DMS53 (cell line): ENCODE measurements at places on chromosomes 16 and 17.

DNA sequence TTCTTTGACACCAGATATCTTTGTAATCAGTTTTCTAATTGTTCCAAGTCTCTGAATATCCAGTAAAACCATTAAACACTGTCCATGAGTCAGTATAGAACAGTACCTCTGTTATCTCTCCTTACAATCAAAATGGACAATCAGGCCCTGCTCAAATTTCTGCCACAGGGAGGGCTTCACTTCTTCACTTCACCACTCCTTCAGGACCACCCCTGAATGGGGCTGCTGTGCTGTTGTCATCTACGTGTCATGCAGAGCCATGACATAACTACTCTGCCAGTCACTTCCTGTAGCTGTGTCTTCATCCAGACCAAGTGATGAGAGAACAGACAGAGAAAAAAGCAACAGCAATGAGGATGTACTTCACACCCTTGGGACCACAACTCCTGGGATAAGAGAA, 116.9 kb downstream of the TANC2 start:
- DNase-seq: peak; percentile 3

GRCh38 chr17:44830359-44831288, 537 bp upstream of the GJC1 start:
- DNase-seq: peak; percentile 68

DNA sequence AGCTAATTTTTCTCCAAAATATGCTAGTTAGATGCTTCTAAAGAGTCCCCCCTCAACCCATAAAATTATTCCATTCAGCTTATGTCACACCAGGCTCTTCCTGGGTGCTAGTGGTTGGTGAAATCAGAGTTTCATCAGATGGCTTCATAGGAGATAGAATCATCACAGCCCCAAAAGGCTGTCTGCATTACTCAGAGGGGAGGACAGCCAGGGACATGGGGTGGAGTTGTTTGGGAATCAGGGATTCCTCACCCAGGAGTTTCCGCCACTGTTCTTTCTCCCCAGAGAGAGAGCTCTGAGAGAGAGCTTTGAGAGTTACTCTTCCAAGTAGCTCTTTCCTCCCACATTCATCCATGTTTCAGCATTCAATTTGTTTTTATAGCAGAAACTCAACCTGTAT, 288 bp upstream of the KRT34 start:
- no peak for DNase-seq

GRCh38 chr16:10835281-10835931, 16.8 kb upstream of the TVP23A start:
- no peak for DNase-seq

- DNase-seq: no peak
Measured at GRCh38 chr17:75850928-75851692, 4.0 kb downstream of the WBP2 start.

DNA sequence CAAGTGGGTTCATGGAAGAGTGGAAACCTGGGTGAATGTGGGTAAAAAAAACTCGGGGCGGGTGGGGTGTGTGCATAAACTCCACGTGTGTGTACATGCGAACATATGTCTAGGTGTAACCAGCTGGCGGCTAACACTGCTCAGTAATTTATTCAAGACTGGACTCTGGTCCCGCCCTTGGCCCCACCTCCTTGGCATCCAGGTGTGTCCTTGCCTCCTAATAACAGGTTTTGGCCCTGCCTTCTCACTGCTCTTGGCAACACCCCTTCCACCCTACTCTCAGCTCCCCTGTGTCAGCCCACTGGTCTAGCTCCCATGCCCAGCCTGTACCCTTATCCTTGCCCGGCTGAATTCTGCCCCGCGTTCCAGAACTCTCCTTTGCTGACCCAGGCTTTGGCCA, 8.3 kb downstream of the FLII start:
- peak; percentile 75 for DNase-seq

GRCh38 chr17:41511116-41511515, 5.7 kb upstream of the KRT13 start:
- peak; percentile 59 for DNase-seq

GRCh38 chr17:266701-267667, 85.5 kb upstream of the DOC2B start:
- no peak for DNase-seq

- no peak for DNase-seq
Measured at GRCh38 chr16:85678016-85678415, 10.7 kb downstream of the GINS2 start.

DNA sequence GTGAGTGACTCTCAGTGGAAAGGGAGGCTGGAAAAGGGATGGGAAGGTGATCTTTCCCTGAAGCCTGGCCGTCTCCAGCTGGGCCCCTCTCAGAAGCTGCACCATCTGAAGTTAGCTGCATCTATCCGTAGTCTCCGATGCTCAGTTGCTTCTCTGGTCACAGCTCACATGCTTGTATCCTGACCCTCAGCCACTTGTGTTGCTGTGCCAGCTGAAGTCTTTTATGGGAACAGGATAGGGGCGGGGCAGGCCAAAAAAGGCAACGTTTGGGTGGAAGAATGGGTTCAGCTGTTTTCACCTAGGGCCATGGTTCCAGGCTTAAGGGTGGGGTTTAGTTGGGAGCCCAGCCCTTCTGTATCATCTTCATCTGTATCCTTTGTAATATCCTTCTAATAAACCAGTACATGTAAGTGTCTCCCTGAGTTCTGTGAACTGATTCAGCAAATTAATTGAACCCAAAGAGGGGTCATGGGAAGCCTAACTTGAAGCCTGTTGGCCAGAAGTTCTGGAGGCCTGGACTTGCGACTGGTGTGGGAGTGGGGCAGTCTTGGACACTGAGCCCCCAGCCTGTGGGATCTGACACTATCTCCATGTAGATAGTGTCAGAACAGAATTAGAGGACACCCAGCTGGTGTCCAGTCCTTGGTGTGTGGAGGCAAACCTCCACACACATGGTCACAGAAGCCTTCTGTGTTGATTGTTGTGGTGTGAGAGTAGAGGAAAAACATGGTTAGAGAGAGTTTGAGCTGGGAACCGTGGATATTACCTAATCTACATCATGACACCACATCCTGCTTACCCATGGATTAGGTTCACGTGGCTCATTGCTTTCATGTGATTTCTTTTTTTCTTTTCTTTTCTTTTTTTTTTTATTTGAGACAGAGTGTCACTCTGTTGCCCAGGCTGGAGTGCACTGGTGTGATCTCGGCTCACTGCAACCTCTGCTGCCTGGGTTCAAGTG, 49.3 kb upstream of the FBXO47 start:
- DNase-seq: no peak

GRCh38 chr16:85524630-85525419, 88.3 kb upstream of the GSE1 start:
- peak; percentile 35 for DNase-seq

DNA sequence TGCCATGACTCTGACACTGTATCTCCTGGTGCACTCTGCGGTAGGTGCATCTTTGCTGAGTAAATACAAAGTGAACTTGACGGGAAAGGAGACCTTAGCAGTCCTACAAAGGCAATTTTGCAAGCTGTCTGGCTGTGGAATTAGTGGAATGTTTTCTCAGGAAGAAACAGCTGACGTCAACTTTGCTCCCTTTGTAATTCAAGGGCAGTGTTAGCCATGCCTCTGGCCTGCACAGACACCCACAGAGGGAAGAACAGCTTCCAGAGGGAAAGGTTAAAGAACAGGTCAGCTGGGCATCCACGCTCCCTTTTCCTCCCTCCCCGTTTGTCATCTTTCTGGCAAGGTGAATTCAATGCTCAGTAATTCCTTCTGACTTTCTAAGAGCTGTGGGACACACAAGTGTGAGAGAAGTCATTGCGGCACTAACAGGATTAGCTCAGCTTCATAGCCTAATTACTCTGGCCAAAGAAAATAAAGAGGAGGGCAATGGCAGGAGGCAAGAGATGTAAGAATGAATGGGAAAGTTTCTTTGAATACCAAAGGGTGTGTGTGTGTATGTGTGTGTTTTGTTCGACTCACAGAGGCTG, 476.9 kb upstream of the GOT2 start:
- DNase-seq: no peak

- DNase-seq: no peak
Measured at GRCh38 chr17:30207655-30208054, 27.8 kb downstream of the SLC6A4 start.

DNA sequence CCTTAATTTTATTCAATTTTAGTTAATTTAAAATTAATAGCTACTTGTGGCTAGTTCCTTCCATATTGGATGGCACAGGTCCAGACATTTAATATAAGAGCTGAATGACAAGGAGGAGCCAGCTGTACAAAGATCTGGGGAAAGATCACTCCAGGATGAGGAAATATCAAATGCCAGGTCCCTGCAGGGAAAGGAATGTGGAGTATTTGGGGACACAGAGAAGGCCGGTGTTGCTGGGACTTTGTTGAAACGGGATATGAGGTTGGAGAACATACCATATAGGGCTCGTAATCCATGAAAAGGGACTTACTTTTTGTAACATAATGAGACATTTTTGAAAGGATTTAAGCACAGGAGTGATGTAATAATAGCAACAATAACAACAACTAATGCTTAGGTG, 426.8 kb downstream of the HS3ST4 start:
- DNase-seq: no peak

DNA sequence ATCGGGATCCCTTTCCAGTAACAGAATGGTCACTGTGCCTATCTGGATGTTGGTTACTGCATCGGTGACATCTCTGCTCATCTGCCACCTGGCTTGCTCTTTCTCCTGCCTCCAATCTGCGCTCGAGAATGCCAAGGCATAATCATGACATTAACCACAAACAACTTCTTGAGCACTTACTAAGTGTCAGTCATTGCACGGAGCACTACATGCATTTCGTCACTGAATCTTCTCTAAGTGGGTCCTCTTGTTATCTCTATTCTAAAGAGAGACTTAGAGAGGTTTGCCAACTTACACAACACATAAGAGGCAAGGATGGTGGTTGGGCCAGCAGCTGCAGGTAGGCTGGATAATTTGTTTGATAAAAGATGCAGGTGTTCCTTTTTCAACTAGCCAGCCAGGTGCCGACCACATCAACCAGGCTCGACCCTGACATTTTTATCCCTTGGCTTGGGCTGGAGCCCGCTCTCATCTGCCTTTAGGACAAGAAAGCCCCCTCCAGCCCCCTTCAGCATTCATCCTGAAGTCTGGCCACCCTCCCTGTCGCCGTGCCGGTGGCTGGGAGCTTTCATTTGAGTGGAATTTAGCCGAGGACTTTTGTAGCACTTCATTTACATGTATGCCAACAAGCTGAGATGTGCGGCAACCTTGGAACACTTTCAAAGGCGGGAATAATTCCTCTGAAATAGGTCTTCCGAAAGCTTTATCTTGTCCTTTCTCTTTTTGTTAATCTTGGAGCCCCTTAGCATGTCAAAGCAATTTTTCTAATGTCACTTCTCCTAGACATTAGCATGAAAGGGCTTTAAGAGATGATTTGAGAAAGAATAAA, 89.3 kb upstream of the NKD1 start:
- peak; percentile 57 for DNase-seq

GRCh38 chr17:16211590-16211989, 3.7 kb downstream of the NCOR1 start:
- DNase-seq: no peak

- DNase-seq: no peak
Measured at GRCh38 chr16:89111263-89111662, 17.6 kb downstream of the ACSF3 start.

- DNase-seq: peak; percentile 80
Measured at GRCh38 chr17:68172461-68172954, 75.3 kb upstream of the AMZ2 start.

DNA sequence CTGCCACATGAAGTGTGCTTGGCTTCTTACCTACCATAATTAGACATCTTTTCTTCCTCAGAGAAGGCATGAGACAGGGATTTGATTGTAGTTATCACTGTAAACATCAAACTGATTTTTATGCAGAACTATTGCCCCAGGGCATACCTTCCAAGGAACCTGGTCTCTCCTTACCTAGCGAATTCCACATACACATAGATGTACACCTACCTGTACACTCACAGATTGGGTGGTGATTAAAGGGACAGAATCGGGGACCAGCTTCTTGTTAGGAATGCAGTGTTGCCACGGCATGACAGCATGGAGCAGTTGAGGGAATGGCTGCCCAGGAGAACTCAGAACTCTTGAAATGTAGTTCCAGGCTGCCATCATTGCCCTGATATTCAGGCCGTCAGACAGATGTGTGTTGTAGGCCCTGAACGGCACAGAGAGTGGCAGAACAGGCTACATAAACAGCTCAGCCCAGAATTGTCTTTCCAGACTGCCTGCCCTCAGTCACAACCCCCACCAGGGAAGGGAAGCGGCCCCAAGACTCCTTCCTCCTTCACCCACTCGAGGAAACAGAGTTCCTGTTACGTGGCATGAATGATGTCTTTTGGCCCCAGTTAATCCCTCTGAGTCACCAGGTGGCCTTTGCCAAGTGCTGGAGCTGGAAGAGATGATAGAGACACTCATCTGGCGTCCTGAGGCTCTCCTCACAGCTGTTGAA, 17.8 kb upstream of the NAGLU start:
- DNase-seq: peak; percentile 43

- peak; percentile 81 for DNase-seq
Measured at GRCh38 chr17:1460233-1460632, 4.2 kb upstream of the CRK start.

GRCh38 chr16:23691483-23692189, 12.9 kb downstream of the PLK1 start:
- DNase-seq: no peak

DNA sequence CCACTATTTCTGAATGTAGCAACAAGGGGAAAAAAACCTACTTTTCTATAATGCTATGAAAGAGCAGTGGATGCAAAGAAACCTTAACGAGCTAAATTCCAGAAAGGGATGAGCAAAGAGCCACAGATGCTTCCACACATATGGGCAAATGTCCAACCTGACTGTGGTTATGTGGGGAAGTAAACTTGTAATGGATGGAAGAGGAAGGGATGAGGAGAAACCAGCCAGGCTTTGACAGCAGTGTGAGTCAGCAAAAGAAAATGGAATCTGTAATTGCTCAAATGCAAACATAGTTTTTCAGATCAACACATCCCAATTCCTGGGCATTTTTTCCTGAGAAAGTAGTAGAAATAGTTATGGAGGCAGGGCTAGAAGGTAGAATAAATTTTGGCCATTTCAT, 204.8 kb upstream of the CPHXL start:
- no peak for DNase-seq

- no peak for DNase-seq
Measured at GRCh38 chr16:22328081-22328725, 31.0 kb downstream of the POLR3E start.

DNA sequence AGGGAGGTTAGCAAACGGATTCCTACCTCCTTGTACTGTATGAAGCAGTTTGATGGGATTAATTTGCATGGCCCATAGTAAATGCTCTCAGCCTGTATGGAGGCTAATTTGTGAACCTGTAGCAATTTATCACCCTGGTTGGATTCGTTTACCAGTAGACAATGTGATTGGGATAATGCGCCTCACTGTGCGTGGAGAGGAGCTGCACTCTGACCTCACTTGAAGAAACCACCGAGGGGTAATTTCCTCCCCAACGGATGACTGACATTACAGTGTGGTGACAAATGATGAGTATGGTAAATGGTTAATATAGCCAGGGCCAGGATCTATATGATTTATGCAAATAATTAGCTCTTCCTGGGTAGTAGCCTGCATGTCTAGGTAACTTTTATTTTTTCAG, 479.1 kb upstream of the RBFOX1 start:
- no peak for DNase-seq

GRCh38 chr16:73240920-73241319, 193.0 kb upstream of the ZFHX3 start:
- DNase-seq: no peak
